ENCODE measurements at places on chromosomes 16 and 17.
A peak's percentile ranks its signal among the peaks of the same experiment; 100 is the strongest.

GRCh38 chr17:7249830-7250229 is 1.7 kb downstream of the CTDNEP1 start:
- no peak for DNase-seq

- no peak for DNase-seq
Measured at GRCh38 chr16:21156767-21157467, 1.6 kb upstream of the LDAF1 start.

- DNase-seq: no peak
Measured at GRCh38 chr17:57281887-57282286, 25.6 kb downstream of the MSI2 start.

DNA sequence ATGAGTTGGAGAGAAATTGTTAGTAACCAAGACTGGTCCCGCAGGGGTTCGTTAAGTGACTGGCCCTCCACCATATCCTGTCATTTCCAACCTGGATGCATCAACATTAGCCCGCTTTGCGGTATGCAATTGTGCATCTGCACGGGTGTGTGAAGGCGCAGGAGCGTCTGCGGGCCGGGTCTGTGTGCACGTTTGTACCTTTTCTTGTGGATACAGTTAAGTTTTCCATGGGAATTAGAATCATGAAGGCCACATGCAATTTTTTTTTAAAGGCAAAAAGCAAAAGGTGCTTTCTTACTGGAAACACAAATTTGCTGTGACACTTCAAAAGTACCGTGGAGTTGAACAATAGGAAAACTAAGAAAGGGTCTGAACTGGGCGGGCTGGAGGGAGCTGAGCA is 355.4 kb upstream of the ZFHX3 start:
- DNase-seq: no peak

DNA sequence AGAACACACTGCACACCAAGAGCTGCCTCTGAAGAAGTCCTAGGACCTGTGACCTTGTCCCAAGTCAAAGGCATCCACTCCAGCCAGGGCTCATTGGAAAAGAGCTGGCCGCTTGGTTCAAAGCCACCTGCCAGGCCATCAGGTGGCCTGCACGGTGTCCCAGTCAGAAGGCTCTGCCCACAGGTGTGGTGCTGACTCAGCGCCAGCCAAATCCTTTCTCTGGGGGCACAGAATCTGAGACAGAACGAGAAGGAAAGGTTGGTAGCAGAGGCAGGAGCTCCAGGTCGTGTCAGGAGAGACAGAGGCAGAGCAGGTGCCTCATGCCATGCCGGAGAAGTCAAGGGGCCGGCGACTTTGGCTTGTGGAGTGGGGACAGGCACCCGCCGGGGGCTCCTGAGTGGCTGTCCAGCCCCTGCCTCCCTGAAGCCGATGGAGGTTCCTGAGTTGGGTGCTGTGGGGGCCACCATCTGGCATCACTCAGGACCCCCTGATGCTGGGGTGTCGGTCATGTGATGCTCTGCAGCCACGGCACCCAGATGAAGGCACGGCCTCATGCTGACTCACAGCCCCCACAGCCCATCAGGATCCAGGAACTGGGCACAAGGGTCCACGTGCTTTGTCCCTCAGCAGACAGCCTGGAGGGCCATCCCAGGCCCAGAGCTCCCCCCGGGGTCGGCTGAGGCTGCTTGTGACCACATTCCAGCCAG is 128.1 kb upstream of the FOXF1 start:
- DNase-seq: no peak

GRCh38 chr17:31778523-31778922 is 80.5 kb downstream of the COPRS start:
- DNase-seq: no peak

DNA sequence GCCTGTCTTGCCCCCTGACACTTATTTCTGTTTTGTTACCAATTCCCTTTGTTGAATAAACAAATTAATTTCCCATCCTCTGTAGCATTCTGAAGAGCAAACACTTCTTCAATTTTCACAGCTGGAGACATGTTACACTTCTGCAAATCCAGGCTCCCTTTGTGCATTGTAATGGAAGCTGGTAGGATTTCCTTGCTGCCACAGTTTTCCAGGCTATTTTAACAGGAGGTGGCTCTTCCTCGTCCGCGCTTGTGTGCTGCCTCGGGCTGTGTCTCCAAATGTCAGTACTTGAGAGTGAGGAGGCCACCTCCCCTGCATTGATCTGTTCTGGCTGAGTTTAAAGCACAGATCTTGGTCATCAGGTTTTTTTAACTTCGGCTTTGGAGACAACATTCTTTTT is 40.0 kb downstream of the SOST start:
- DNase-seq: no peak

DNA sequence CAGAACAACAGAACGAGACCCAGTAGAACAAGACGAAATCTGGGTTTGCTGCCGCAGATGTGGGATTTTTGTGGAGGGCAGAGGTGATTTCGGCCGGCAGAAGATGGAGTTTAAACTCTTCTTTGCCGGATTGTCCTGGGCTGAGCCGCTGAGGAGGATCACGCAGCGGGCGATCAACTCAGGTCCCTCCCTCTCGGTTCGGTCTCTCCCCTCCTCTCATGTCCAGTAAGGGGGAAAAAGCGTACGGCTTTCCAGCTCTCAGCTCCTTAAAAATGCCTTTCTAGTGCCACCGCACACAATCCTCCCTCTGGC is 2.5 kb downstream of the PHF12 start:
- no peak for DNase-seq

DNA sequence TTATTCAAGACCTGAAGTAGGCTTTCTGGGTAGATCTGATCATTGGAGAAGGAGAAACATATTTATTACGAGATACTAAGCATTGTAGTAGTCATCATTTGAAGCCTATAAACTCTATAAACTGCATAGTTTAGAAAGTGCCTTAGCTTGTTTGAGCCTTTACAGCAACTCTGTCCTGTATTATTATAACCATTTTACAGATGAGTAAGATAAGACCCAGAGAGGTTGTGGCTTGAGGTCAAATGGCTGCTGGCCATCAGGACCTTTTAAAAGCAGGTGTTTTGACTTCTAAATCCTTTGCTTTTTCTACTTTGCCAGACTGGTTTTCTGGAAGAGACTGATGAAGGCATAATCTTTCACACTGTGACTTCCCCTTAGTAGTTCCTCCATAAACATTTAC is 7.1 kb downstream of the USP10 start:
- no peak for DNase-seq

DNA sequence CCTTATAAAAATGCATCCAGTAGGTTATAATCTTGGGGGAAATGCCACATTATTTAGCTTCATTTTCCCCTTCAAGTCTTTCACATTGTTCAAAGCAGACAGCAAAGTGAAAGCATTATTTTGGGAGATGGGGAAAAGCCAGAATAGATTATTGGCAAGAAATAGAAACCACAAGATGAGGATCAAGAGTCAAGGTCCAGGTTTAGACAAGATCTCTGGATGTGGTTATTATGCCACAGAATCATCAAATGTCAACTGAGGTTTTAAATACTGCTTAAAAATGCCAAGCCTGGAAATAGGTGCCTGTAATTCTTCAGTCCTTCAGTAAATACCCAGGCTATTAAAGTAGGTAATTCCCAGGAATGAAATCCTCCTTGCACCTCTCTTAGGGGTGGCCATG is 65.1 kb upstream of the ALOX12 start:
- DNase-seq: no peak

- DNase-seq: no peak
Measured at GRCh38 chr17:35731239-35731916, at the start of gene RASL10B. RASL10B (plus strand) TSS chr17:35731639; CDS start chr17:35735185, 3,546 bp downstream.

DNA sequence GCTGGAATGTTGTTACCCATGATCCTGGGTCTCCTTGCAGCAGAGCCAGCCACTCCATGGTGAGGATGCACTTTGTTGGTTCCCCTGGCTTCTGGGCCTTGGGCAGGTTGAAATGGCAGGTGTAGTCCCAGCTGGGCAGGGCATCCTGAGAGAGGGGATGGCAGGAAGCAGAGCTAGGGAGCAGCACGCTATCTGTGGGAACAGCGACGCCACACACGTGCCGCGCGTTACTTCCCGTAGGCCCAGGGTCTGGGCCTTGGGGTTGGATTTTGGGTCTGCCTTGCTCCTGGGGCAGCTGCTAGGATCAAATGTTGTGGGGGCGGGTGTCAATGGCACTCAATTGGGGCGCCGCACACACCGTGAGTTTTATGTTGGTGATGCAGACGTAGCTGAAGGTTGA is 368.0 kb downstream of the CPPED1 start:
- no peak for DNase-seq

GRCh38 chr17:82247856-82248671 is 19.2 kb downstream of the SLC16A3 start:
- DNase-seq: no peak

GRCh38 chr16:25009822-25010221 is 5.3 kb downstream of the ARHGAP17 start:
- DNase-seq: no peak

DNA sequence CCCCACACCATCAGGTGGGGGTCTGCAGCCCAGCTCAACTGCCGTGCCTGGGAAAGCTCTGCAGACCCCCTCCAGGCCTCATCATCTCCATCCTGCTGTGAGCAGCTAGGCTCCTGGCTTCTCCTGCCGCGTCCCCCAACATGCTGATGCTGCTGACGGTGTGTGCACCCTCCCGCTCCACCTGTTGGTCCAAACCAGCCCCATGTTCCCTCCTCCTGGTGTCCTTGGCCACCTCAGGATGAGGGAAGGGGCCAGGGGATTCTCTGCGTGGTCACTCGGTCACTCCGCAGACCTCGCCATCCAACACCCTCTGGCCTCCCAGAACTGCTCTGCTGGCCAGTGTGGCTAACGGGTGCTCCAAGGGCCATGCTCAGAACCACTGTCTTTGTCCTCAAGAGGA is 368.6 kb downstream of the FOXL1 start:
- DNase-seq: no peak

DNA sequence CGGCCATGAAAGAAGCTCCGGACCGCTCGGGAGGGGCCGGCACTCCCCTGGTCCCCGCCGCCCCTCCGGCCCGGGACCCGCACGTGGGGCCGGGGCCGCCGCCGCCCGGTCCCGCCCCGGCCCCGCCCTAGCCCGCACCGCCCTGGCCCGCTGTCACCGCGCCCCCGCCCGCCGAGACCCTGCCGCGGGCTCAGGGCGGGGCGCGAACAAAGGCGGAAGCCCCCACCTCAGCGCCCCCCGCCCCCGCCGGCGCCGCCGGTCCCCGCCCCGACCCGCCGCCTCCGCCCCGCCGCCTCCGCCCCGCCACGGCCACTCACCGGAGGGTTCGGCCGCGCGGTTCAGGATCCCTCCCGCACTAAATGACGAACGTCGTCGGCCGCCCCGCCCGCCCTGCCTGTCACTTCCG is at the start of gene ARHGDIA:
ARHGDIA (minus strand) TSS at position 357 of the 406 bp plus-strand sequence. CDS start 1,407 bp downstream, outside the sequence.
- peak; percentile 82 for DNase-seq

DNA sequence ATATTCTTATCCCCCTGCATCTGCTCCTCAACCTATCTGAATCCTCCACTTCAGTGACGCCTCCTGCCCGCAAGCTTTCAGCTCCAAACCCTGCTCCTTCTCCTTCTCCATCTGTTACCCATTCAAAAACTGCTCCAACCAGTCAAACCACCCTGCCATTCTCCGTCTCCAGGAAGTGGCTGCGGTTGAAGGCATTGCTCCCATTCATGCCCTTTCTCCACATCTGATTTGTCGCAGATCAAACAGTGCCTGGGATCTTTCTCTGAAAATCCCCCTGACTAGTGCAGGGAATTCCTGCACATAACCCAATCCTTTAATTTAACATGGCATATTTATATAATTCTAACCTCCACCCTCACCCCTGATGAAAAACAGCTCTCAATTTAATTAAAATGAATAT is 56.3 kb downstream of the SLFN5 start:
- DNase-seq: no peak

DNA sequence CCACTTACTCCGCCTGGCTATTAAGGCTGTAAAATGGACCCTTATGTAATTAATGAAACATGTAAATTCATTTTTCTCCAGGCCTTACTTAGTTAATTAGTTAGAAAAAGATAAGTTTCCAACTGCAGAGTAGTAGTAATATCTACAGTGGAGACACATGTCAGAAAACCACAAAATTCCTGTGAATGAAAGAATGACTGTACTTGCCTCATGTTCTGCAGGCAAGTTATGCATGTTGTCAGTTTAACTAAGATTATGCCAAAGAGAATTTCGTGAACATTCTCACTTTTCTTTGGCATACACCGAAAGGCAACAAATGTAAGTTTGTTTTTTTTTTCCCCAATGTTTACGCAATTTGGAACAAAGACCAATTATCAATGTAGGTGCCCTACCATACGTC is 16.8 kb upstream of the CCL1 start:
- DNase-seq: no peak

- no peak for DNase-seq
Measured at GRCh38 chr17:49926886-49927285, 42.1 kb upstream of the DLX4 start.
